Stimulated activated naive CD8-positive, alpha-beta T cell treated with anti-CD3 and anti-CD28 coated beads, Interleukin-15, amount 100 ng/mL, for 72 hours (primary cell): ENCODE measurements at places on chromosomes 3 and 15.

DNA sequence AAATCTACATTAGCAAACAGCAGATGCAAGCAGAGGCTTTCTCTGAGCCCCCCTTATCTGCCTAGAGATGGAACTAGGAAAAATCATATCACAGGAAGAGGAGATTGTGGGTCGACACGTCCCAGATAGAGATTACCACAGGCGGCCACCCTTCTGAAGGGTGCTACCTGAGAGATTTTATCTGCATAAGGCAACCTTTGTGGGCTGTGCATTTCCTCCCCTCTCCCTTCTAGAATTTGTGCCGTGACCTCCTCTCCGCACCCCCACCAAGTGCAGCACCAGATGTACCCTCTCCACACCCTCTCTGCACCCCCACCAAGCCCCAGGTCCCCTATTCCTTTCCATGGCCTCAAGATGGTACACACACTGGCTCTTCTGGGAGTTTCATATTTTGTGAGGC lies 27.4 kb downstream of the METTL6 start:
- DNase-seq, result no peak

GRCh38 chr3:102078854-102079808 lies 229.8 kb downstream of the NFKBIZ start:
- DNase-seq, result no peak

GRCh38 chr3:34361921-34362320 lies 563.5 kb downstream of the PDCD6IP start:
- peak; percentile 10 for DNase-seq

- no peak for DNase-seq
Observed at GRCh38 chr3:50599716-50600118, 11.9 kb downstream of the CISH start.

DNA sequence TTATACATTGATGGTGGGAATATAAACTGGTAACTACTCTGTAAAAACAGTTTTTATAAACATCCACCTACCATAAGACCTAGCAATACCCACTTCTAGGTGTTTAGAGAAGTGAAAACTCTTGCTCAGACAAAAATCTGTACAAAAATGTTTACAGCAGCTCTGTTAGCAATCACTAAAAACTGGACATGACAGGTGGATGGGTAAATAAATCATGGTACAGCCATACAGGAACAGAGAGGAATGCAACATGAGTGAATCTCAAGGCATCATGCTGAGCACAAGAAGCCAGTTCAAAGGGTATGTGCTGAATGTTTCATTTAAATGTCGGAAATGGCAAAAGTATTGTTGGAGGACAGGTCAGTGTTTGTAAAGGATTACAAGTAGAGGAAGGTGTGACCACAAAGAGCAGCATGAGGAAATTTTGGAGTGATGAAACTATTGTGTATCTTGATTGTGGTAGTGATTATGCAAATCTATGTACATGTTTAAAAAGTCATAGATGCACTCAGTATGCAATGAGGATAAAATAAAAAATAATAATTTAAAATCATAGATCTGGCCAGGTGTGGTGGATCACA lies 2.8 kb upstream of the RNU5A-1 start:
- no peak for DNase-seq

- no peak for DNase-seq
Observed at GRCh38 chr3:157135671-157136396, 24.1 kb downstream of the CCNL1 start.

- DNase-seq, result no peak
Observed at GRCh38 chr3:73469331-73469730, 155.4 kb downstream of the PDZRN3 start.
